ENCODE measurements at places on chromosomes 4 and X.
A peak's percentile ranks its signal among the peaks of the same experiment; 100 is the strongest.

- no peak for DNase-seq
Observed at GRCh38 chr4:58761563-58761962, 1651.4 kb upstream of the IGFBP7 start.

DNA sequence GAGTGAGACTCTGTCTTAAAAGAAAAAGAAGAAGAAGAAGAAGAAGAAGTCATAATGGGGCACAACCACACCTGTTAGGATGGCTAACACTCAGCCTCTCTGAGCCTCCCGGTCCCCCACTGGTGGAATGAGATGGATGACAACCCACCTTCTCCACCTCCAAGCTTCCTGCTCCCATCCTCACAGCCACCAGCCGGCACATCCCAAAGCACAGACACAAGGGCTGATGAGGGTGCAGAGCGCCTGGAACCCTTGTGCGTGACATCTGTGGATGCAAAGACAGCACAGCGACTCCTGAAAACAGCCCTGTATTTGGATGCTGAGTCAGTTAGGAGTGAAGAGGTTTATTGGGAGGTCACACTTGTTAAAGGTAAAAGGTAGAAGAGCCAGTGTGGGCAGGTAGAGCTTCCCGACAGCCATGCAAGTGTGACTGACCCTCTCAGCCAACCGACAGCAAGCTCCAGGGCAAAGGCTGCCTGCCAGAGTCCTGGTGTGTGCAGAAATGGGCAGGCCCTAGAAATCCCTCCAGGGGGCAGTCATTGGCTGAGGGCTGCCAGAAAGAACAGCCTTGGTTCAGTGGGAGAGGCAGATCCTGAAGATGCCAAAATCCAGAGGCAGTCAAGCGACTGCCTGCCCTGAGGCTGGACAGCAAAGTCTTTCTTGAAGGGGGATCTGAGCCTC lies 26.6 kb upstream of the MAN2B2 start:
- no peak for DNase-seq

- no peak for DNase-seq
Observed at GRCh38 chr4:138978600-138978999, 37.0 kb upstream of the NOCT start.

DNA sequence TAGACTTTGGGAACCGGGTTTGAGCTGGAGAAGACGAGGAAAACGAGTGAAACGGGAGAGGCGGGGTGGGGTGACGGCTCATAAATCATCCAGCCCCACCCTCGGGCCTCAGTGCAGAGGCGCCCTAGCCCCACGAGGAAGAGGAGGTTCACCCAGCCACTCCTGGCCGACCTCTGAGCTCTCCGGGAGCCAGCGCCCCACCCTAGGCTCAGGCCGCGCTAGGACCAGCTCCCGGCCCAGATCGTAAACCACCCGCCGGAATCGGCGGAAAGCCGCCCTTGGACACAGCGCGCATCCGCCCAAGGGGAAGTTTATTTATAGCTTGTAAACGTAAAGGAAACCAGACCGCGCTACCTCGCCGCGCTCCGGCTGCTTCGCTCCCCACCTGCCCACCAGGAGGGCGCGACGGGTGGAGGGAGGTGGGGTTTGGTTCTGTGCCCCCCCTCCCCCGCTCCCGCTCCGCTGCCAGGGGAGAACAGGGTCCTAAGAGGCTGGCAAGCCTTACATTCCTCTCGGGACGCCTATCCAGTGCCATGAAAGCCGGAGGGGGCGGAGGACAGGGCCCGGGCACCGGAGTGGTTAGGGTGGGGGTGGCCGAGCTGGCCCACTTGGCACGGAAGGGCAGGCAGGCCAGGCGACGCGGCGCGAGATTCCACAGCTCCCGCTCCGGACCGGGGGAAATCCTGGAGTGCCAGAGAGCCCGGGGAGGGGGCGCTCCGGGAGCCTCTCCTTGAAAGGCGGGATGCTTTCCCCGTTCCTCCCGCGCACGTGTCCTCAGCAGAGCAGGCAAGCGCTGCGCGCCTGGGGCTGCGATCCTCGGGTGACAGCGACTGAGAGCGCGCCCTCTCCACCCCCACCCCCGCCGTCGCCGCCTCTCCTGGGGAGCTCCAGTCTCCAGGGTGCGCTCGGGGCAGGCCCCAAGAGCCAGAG lies 84.2 kb downstream of the BCOR start:
- peak; percentile 75 for DNase-seq

DNA sequence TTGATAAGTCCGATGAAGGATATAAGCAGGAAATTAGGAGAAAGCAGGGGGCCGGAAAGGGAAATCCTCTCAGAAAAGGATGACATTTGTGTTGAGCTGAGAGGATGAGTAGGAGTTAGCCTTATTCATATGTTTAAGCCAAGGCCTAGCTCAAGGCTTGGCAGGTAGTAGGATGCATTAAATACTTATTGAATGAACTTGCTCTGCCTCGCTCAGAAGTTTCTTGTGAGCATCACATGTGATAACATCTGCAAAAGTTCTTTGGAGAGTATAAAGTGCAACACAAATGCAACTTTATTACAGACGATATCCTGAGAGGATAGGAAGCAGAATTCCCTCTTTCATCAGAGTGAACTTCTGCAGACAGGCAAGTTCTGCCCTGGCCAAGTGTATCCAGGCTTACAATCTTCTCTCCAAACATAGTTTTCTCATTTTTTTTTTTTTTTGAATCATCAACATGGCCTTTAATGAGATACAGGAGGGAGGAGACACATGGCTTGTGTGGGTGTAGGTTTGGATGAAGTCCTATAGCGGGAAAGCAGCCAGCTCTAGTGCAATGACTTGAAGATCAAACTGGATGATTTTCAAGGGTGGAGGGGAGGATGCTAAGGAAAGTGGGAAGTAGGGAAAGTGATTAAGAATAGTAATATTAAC lies 48.1 kb downstream of the LUZP4 start:
- DNase-seq = no peak

DNA sequence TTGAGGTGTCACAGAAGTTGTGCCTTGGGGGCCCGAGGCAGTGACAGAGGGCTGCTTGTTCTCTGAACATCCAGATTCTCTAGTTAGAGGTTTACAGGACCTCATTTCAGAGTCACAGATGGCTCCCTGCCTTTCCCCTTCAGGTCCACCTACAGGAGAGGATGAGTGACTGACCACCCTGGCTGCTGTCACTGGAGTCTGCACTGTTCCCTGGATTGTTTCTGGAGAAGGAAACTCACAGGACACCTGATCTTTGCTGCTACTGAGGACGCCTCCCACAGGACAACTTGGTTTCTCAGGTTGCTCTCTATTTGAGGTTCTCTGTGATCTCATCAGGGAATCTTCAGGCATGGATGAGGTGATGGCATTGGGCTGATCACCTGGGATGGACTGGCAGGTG lies 58.3 kb downstream of the GPRIN3 start:
- DNase-seq = no peak

DNA sequence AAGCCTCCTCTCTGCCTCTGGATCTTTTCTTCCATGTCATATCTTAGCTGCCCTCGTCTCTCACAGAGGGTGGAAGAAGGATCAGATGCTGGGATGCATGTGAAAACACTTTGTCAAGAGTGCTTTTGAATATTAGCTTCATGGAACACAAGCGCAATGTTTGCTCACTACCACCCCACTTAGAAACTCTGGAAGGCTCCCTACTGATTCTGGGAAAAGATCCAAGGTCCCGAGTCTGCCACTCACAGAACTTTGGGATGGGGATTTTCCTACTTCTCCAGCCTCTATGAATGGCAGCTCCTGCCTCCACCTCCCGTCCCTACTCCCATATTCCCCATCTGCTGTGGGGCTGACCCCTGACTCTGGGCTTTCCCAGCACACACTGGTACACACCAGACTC lies 40.2 kb upstream of the CRMP1 start:
- DNase-seq = no peak

DNA sequence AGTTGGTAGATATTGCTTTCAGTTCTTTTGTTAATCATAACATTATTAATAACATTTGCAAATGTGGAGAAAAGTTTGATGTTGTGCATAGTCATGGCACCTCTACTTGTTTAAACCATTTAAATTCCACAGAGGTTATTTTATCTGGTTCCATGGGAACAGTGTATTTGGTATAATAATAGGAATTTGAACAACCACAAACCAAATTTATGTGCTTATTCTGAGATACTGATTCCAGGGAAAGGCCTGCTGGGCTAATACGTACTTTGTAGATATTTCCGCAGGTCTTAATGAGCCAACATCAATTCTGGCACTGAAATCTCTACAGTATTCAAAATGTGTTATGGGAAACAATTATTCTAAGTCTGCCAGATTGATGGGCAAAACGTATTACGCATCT lies 319.0 kb downstream of the DKK2 start:
- no peak for DNase-seq

GRCh38 chrX:43266487-43266886 lies 389.6 kb upstream of the MAOA start:
- DNase-seq = no peak

GRCh38 chrX:3504916-3505315 lies 158.5 kb upstream of the MXRA5 start:
- no peak for DNase-seq

- no peak for DNase-seq
Observed at GRCh38 chrX:119735467-119735866, 22.9 kb upstream of the SOWAHD start.

DNA sequence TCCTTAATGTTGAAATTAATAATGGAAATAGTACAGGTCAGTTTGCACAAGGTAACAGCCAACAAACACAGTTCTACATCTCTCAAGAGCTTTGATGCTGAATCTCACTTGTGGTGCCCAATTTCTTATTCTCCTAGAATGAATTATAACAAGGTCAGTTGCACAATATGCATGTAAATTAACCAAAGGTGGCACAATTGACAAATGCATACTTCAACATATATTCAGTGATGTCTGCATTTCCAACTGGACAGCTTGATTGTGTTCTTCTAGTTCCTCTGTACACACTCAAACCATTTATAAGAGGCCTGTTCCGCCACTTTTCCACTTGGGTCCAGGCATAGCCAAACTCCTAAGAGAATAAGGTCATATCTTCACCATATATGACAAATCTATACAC lies 210.3 kb upstream of the EPHA5 start:
- DNase-seq = no peak

DNA sequence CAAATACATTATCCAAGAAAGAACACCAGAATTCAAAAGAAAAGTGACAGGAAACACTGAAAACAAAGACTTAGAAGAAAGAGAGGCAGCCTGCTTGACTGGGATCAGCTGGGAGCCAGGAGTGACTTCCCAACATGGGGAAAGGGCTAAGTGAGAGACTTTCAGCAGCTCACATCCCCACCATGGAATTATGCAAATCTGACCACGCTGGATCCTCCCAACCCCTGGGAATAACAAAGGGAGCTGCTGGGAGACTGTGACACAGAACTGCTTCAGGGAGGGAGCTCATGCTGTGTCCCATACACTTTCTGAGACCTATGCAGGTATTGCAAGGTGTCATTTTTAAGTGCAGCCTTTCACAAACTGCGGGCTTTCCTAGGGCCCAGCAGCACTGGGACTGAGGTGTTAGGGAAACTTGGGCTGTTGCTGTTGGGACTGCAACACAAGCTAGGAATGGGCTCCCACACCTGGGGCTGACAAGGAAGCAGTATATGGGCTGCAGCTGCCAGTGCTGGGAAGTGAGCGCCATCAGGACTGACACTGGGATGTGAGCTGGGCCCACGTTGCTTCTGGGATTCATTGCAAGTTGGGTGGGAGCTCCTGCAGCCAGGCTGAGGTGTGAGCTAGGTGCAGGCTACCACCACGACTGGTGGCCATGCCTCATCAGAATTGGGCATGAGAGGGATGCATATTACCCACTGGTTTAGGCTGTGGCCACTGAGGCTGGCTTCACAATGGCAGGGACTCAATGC lies 139.1 kb downstream of the KDR start:
- no peak for DNase-seq

GRCh38 chrX:109684136-109684535 lies 48.9 kb downstream of the ACSL4 start:
- no peak for DNase-seq

DNA sequence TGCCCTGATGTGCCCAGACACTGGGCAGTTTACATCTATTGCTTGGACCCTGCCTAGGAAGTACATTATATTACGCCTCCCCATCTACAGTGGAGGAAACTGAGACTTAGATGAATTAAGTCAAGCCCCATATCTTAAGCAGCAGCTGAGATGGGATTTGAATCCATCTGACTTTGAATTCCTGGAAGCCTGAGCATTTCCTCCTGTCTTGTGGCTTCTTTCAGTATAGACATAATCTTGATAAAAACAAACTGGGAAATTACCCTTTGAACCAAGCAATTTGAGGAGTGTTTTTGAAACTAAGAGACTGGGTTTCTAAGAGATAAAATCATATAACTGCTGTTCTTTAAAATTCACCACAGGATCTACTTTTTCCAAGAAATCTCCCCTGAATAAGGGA lies 18.6 kb downstream of the LIMCH1 start:
- DNase-seq = no peak

- DNase-seq = no peak
Observed at GRCh38 chrX:13164611-13165010, 120.2 kb upstream of the FAM9C start.

DNA sequence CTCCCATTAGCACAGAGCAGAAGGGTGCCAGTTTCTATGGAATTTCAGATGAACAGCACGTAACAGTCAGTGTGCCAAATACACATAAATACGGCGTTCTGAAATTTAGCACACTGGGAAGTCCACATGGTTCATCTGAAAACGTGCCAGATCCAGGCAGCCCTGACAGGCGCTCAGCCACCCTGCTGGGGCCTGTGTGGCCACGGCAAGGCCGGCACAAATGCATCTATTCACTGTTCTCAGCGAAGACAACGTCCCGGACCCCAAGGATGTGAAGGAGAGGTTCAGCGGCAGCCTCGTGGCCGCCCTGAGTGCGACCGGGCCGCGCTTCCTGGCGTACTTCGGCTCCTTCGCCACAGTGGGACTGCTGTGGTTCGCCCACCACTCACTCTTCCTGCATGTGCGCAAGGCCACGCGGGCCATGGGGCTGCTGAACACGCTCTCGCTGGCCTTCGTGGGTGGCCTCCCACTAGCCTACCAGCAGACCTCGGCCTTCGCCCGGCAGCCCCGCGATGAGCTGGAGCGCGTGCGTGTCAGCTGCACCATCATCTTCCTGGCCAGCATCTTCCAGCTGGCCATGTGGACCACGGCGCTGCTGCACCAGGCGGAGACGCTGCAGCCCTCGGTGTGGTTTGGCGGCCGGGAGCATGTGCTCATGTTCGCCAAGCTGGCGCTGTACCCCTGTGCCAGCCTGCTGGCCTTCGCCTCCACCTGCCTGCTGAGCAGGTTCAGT lies 15.6 kb downstream of the DGKQ start:
- peak; percentile 25 for DNase-seq

GRCh38 chr4:155047755-155048154 lies 160.7 kb upstream of the NPY2R start:
- DNase-seq = no peak

- DNase-seq = no peak
Observed at GRCh38 chr4:38662522-38663089, 1.4 kb upstream of the KLF3 start.
